Epithelial cell of proximal tubule (primary cell): ENCODE measurements at places on chromosomes 3 and 15. TPM values are rescaled to one million over a fixed set of nuclear protein-coding genes. Genes with fewer than 3 reads are reported as not detected.
A peak's percentile ranks its signal among the peaks of the same experiment; 100 is the strongest.

GRCh38 chr15:68617001-68617400 is 38.2 kb downstream of the CORO2B start:
- no peak for DNase-seq

Gene ALG1L2
- total RNA-seq: not detected in 2 replicates

GRCh38 chr3:86519819-86520218 is 471.1 kb downstream of the VGLL3 start:
- DNase-seq: no peak

DNA sequence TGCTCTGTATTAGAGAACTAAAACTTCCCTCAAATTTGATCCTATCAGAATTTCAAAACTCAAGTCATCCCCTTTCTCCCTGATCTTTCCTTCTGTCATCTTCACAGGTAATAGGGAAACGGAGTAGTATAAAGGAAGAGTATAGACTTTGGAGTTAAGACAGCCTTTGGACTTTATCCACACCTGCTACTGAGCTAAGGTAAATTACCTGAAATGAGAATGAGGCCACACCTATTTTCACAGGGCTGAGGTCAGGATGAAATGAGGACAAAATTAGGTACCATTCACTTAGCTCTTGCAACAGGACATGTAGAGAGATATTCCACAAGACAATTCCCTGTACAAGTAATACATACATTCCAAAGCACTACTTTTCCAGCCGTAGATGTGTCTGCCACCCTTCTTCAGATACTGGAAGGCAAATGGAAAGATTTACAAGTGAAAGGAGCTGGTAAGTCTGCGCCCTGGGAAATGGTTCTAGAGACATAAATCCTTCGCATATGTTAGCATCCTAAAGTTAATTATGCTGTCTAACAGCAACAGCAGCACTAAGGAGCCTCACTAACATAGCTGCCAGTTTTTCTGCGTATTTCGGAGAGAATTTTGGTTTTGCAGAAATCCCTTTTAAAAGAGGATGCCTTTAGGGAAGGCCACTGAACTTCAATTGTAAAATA is 461.8 kb downstream of the SHQ1 start:
- no peak for DNase-seq

DNA sequence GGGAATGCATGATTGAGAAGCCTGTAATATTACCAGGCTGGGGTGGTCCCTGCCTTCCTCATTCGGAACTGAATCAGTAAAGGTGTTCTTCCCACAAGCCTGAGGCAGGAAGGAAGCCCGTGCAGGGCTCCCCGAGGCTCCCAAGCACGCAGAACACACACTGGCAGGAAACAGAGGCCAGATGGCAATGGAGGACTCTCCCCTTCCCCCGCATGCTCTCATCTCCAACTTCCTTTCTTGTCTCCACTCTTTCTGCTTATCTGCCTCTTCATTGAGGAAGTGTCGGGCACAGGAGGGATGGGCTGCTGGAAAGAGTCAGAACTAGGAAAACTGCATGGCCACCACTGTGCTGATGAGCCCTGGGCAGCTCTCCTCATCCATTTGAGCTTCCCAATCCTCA is 123.5 kb downstream of the NUP210 start:
- no peak for DNase-seq

DNA sequence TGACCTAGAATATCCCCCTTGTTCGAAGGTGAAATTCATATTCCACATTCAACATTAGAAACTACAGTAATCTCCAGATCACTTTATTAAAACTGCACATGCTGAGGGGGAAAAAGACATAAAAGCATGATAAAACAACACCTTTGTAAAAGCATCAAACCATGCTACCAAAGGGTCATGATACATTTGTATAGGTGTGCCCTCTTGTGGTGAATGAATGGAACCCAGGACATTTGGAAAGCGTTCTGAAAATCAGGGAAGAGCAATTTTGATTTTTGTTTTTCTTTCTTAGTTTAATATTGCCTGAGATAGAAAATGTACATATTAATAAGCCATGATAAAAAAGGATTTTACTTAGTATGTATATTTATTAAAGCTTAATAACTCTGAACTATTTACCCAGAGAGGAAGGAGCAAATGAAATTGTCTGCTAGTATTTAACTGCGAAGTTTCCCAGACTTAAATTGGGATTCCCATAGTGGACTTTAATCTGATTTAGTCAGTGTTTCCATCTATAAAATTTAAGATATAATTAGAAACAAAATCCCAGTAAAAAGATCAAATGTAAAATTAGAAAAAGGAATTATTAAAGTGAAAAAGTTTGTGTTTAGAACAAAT is 105.8 kb upstream of the ARL6 start:
- no peak for DNase-seq

Gene GOLGA6L4
- 0.23 and 0.36 TPM in 2 replicates for total RNA-seq

GRCh38 chr15:101044625-101045235 is 125.6 kb downstream of the LRRK1 start:
- no peak for DNase-seq

GRCh38 chr15:50119063-50120040 is at the start of gene ATP8B4:
TSS of gene ATP8B4 (minus strand) at chr15:50119233. CDS start at chr15:50106966, 12,267 bp downstream.
- DNase-seq: no peak

DNA sequence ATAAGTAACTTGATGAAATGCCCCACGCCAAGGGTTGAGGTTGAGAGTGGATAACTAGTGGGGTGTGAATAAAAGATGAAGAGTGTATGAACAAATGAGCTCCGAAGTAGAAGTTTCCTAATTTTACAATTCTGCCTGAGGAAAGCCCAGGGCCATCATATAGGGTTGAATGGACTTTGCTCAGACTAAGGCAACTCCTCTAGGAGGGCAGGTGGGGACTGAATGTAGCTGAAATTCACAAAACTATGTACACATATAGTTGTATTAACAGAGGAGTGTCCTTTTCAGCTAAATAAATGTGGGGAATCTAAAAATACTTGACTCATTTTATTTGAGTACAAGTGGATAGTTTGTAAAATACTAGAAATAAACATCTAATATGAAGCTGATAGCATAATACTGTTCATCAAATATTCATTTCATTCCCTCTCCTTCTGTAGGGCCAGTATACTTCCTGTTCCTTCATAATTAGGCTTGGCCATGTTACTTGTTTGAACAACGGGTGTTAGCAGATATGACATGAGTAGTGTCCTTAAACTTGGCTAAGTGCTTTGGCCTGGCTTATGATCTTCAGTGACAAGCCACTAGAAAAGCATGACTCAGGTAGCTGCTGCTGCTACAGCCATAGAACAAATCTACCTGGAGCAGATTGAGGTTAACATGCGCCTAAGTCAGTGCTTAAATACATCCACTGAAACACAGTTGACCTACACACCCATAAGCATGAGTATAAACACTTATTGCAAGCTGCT is 26.5 kb downstream of the PLSCR1 start:
- no peak for DNase-seq

DNA sequence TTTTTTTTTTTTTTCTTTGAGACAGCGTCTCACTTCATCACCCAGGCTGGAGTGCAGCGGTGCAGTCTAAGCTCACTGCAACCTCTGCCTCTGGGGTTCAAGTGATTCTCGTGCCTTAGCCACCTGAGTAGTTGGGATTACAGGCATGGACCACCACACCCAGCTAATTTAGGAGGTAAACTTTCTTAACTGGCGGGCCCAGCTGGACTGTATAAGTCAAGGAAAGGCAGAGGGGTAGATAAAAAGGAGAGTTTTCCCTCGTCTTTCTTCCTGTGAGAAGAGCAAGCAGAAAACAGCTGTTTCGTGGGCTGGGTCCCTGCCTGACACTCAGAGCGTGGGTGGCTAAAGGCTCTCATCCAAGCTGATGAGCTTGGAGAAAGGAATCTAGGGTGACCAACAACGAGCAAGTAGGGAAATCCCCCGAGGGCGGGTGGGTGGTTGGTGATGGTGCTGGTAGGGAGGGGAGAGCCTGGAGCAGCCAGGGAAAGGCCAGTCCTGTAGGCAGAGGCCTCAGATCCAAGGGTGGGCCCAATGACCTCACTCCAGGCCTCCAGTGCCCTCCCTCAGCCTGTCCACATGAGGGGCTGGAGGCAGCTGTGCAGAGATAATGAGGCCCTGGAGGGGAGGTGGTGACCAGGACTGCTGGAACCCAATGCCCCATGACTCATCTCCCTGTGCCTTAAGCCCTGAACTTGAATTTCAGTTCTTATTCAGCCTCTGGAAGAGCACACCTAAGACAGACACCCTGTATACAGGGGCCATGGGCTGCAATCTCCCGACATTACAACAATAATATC is 43.1 kb upstream of the LIMD1 start:
- DNase-seq: peak; percentile 92

DNA sequence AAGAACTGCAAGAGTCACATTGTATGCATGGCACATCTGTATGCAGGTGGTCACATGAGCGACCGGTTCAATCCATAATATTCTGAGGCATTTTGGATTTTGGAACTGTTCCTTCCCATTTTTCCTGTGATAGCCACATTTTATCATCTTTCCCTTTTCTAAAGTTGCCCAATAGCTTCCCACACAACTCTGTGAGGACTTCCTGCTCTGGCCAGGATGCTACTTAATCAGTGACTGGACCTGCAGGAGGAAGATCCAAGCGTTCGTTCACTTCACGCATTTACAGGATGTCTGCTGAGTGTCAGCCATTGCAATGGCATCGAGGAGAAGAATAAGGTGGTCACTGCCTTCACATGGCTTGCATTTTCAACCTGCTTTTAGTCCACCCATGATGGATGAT is 9.8 kb downstream of the KLHL6 start:
- DNase-seq: no peak

Gene TP63
- total RNA-seq: not detected in 2 replicates

DNA sequence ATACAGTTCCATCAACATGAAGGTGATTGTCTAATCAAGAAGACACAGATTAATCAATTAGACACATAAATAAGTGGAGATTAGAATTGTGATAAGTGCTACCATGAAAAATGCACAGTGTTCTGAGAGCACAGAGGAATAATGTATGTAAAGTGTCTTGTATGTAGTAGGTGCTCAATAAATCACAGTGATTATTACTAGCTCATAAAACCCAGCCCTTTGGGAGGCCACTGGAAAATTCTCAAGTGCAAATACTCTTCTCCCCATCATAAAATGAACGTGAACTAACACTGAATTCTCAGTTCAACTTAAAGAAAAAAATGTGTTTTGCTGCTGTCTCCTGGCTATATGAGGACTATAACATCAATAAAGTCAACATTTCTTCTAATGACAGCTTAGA is 368.2 kb downstream of the FOXP1 start:
- no peak for DNase-seq

- no peak for DNase-seq
These were observed 18.1 kb upstream of the ATP13A5 start for GRCh38 chr3:193396451-193397244.

DNA sequence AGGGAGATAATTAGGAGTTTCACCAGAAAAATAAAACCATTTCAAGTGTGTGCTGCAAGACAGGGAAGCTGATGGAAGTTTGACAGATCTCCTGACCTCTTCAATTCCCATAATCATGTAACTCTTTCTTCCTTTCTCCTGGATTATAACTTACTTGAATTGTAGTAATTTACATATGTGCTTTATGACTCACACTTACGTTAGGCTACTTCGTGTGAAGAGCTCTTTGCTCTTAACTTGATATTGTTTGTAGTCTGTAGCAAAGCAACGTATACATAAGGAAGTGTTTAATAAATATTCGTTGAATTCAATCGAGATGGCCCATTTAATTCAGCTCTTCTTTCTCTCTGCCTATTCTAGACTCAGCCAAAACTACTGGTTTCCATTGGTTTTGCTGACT is 23.5 kb downstream of the ROBO2 start:
- DNase-seq: no peak

GRCh38 chr3:158748237-158748828 is 16.1 kb upstream of the RARRES1 start:
- no peak for DNase-seq

Gene GPR149
- not detected in 2 replicates for total RNA-seq

GRCh38 chr3:32492684-32493436 is 9.8 kb downstream of the CMTM6 start:
- DNase-seq: no peak
